ENCODE measurements at places on chromosomes 12 and 14.

- no peak for DNase-seq
These were observed 1.5 kb upstream of the PCK2 start for GRCh38 chr14:24092505-24093206.

DNA sequence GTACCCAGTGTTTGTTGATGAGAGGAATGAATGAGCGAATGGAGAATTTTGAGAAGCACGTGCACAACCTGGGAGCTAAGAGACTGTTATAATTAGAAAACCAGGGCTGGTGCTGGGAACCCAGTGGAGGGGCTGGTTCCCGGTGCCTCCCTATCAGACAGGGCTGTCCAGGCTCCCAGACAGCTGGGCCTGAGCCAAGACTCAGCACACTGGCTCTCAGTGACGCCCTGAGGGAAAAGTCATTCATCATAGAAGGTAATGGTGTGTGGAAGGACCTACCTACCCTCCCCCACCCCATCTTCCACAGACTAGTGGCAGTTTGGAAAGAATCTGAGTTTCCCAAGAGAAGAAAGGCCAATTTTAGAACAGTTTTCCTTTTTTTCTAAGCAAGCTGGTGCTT is 34.7 kb downstream of the KCNA5 start:
- no peak for DNase-seq

DNA sequence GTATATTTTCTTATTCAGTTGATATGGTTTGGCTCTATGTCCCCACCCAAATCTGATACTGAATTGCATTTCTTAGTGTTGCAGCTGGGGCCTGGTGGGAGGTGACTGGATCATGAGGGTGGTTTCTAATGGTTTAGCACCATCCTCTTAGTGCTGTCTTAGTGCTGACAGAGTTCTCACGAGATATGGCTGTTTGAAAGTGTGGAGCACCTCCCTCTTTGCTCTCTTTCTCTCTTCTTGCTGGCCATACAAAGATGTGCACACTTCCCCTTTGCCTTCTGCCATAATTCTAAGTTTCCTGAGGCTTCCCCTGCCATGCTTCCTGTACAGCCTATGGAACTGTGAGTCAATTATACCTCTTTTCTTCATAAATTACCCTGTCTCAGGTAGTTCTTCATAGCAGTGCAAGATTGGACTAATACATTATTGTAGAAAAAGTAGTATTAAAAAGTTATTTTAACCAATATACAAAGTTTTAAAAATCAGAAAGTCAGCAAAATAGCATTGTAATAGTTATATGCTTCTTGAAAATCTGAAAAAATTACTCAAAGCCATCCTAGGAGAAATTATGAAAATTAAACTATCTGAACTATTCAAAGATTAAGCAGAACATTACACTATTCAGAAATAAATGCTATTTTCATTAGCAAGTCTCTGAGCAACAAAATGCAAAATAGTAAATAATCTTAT is 84.1 kb downstream of the PPP1R12A start:
- no peak for DNase-seq

- no peak for DNase-seq
These were observed 74.4 kb downstream of the CEP128 start for GRCh38 chr14:80867091-80867490.

- no peak for DNase-seq
These were observed 455.2 kb downstream of the CCER1 start for GRCh38 chr12:90499795-90500194.

GRCh38 chr12:25320123-25321006 is 69.6 kb upstream of the KRAS start:
- DNase-seq = no peak

Measured in activated naive CD4-positive, alpha-beta T cell treated with anti-CD3 and anti-CD28 coated beads, Interleukin-2, amount 50 U/mL, for 72 hours (primary cell).